ENCODE measurements at places on chromosomes 3 and 15. TPM values are rescaled to one million over a fixed set of nuclear protein-coding genes. Genes with fewer than 3 reads are reported as not detected.
A peak's percentile ranks its signal among the peaks of the same experiment; 100 is the strongest.

DNA sequence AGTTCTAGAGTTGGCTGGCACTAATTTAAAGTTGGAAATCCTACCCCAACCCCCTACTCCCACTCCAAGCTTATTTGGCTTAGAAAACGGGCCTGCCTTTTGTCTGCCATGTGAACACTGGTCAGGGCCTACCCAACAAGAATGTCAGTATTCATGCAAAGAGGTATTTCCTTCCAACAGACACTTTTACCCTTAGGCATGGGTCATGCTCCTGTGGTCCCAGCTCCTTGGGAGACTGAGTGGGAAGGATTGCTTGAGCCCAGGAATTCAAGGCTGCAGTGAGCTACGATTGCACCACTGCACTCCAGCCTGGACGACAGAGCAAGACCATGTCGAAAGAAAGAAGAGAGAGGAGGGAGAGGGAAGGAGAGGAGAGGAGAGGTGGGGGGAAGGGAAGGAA is 137.5 kb upstream of the LRTM1 start:
- DNase-seq = no peak

GRCh38 chr3:33882296-33882695 is 83.9 kb downstream of the PDCD6IP start:
- no peak for DNase-seq

Gene SNRPN
- total RNA-seq = 395 TPM

- no peak for DNase-seq
Measured at GRCh38 chr3:180390313-180390712, 211.7 kb upstream of the TTC14 start.

DNA sequence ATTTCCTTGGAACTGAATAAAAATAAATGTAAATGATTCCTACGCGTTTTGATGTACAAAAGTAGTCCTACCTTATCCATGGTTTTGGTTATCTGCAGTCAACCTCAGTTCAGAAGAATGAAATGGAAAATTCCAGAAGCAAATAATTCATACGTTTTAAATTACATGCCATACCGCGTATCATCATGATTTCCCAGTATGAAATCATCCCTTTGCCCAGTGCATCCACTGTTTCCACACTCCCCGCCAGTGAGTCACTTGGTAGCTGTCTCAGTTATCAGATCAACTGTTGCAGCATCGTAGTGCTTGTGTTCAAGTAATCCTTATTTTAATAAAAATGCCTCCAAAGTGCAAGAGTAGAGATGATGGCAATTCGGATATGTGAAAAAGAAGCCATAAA is 9.1 kb upstream of the MFSD1 start:
- DNase-seq = no peak

DNA sequence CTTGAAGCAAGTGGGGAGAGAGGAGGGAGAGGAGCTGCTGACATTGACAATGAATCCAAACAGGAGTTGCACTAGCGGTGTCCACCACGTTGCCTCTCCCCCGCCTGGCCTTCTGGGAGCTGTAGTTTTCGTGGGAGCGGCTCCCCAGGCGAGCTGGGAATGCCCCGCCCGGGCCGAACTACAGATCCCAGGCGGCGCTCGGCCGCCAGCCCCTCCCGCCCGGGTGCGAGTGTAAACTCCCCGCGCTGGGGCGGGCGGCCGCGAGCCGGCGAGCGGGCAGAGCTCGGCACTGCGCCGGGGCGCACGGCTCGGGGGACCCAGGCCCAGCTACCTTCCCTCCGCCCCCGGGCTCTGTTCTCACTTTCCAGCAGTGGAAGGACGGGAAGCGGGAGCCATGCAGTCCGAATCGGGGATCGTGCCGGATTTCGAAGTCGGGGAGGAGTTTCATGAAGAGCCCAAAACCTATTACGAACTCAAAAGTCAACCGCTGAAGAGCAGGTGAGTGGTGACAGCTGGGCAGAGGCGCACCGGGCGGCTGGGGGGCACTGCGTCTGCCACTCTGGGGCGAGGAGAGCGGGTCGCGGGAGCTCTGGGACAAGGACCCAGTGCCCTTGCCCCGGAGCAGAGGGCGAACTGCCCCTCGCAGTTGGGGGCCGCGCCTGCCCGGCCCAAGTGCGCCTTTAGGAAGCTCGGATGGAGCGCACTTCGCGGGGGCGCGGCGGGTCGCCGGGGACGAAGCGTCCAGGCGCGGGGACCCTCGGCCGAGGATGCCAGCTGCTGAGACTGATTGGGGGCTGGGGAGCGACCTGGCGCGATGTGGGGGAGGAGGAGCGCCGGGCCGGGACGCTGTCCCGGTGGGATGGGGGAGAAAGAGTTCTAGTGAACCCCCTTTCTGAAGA is at the start of gene MITF:
TSS of gene MITF (plus strand) at position 261 of the 899 bp plus-strand sequence. CDS start at position 395, 134 bp downstream.
- DNase-seq = peak; percentile 97

GRCh38 chr15:81330366-81331090 is 6.6 kb upstream of the STARD5 start:
- DNase-seq = no peak

GRCh38 chr15:64521726-64522164 is 61.4 kb downstream of the ZNF609 start:
- DNase-seq = peak; percentile 61

DNA sequence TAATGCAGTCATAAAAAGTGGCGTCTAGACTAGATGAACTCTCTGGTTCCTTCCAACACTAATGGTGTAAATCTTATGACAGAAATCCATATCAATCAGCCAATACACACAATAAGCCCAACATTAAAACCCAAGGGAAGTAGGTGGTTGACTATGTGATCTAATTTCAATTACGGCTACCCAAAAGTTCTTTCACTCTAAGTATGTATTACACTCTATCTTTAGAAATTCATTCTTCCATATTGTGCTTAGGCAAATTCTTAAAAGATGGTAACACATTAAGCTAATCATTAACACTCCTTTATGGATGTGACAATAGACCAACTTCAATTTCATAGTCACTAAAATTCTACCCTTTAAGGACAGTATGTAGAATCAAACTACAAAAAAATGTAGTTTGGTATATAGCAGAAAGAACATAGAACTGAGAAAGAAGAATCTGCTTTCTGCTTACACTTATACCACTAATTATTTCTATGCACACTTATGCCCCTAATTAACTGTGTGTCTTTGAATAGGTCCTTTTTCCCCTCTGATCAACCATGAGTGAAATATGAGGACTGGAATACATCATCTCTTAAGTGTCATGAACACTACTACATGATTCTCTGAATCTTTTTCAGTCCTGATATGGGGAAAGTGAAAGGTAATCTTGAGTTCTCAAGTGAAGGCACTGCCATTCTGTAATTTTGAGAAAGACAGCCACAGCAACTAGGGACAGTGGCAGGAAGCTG is 557.6 kb downstream of the IGSF11 start:
- DNase-seq = no peak

Gene CCR8
- total RNA-seq = not detected

Gene CD96
- total RNA-seq = 0.32 TPM

DNA sequence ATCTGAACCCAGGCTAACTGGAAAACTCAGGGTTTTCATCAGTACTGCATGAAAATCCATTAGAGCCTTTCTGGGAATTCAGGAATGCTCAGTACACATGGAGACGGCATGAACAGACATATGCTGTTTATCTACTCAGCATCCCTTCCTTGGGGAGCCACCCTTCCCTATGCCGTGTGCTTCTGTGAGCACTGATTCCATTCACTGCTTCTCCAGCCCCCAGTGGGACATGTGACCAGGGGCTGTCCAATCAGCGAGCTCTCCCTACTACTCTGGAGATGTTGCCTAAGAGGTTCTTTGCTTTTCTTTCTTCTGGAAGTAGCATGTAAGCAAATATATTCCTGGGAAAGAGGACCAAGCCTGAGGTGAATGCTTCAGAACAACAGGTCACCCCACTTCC is 5.6 kb upstream of the PCOLCE2 start:
- no peak for DNase-seq

GRCh38 chr15:68497206-68497910 is 65.4 kb upstream of the ITGA11 start:
- DNase-seq = no peak

DNA sequence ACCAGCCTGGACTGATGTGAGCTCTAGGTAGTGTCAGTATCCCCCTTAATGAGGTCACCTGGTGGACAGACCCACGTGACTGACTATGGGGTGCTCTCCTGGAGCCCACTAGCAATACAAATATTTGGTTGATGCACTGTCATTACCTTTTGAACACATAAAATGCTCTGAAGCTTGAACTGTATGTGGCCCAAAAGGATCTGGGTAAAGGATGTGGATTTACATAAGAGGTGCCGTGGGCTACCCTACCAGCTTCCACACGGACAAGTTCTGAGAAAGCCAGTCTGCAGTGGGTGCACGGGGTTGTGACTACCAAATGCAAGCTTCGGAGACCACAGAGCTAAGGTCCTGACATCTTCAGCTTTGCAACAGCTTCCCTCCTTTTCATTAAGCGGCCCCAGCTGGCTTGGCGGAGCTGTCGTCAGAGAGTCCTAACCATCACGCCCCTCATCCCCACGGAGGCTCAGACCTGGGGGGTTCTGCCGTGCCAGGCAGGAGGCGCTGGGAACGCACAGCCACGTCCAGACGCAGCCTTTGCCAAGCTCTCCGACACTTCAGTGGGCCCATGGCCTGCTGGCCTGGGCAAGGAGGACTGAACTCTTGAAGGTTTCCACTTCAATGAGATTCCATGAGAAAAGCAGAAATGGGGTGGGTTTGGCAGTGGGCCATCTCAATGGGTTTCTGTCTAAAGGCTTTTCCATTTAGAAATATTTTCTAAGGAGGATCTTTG is 228.3 kb downstream of the ADAMTS17 start:
- peak; percentile 65 for DNase-seq

DNA sequence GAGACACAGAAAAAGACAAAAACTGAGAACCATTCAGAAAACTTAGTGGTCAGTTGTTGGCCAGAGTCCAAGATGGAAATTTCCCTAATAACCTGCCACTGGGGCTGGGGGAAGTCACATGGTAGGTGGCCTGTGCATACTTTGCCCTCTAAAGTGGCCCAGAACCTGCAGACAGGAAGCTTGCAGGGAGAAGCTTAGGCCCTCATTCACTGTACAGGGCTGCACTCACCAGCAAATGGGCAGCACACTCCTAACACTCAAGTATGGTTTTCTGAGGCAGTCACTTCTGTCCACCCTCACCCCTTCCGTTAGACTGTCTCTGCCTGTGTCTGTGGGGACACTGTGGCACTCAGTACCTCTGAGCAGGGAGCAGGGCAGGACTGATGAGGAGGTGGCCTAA is 14.5 kb upstream of the RNU6-1 start:
- DNase-seq = no peak

DNA sequence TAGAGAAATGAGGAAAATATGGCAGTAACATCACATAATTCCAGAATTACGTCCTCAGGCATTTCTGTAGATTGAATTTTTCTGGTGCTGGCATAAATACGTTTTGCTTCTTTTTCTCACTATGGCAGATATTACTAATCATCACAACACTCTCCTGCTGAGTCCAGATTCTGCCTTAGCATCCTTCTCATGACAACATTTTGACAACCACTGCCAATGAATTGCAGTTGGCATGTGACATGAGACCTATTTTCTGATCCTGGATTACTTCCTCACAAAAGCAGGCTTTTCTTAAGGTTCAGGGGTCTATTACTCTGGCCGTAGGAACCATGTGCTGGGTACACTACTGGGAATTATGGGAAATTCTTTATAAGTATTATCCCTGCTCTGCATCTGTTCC is 22.5 kb upstream of the ARL6 start:
- DNase-seq = no peak

- no peak for DNase-seq
Measured at GRCh38 chr3:119636891-119637611, 23.3 kb downstream of the POPDC2 start.

DNA sequence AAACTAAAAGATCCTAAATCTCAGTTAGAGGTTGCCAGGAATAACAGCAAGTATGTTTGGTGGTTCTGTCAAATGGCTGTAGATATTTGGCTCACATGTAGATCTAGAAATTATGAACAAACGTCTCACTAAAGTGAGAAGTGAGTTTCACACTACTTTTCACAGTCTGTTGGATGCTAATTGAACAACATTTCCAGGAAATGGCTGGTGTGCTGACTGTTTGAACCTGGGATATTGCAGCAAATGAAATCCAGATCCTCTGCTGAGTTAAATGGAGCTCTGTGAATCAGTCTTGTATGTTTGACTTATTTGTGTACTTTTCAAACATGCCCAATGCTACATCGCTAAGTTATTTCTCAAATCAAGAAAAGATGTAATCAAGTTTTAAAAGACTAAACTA is 21.3 kb upstream of the RSL24D1 start:
- DNase-seq = no peak

DNA sequence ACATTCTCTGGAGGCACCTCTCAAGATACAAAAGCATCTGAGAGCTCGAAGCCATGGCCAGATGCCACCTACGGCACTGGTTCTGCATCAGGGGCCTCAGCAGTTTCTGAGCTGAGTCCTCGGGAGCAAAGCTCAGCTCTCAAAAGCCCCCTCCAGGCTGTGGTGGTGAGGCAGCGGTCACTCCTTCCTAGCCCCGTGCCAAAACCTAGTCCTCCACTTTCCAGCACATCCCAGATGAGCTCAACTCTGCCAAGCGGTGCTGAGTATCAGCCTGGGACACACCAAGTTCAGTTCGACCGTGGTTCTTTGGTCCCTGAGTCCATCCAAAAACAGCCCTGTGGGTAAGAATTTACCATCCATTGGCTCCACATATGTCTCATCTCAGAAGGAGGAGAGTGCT is 79.3 kb upstream of the STT3B start:
- no peak for DNase-seq

DNA sequence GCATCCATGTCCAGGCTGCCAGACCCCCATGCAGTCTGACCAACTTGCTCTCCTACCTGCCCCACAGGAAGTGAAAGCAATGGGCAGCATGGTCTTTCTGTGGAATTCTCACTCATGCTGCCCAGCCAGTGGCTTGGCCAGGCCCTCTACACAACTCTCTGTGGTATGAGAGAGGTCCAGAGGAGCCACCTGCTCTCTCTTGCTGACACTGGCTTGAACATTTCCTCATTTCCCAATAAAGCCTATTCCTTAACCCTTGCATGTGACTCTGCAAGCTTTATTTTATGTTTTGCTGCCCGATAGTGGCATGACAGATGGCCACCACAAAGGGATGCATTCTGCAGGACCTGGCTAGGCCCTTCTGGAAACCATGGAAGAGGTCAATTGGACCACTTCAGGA is 53.8 kb downstream of the CCR1 start:
- DNase-seq = no peak

- no peak for DNase-seq
Measured at GRCh38 chr15:36798366-36798765, 218.9 kb downstream of the CDIN1 start.

GRCh38 chr3:170565495-170565894 is 20.4 kb downstream of the SLC7A14 start:
- no peak for DNase-seq

Gene CCDC54
- not detected for total RNA-seq

GRCh38 chr3:106930086-106930485 is 447.2 kb upstream of the CCDC54 start:
- DNase-seq = no peak

DNA sequence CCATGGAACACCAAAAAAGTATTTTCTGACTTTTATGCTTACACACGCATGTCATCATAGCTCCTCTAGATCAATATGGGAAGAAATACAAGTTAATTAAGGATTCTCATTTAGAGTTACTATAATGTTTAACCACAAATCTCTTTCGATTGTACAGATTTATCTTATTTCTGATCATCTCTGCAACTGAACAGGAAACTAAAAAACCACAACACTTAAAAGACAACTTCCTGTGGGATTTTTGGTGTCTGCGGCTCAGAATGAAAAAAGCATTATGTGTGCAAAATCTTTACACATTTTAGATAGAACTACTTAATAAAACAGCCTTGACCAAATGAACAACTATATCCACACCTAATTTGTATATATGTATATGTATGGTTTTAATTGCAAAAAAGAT is 3.0 kb upstream of the TJP1 start:
- no peak for DNase-seq

Gene HAPLN3
- 2.0 TPM for total RNA-seq

GRCh38 chr15:55526559-55527036 is 18.6 kb upstream of the DNAAF4 start:
- DNase-seq = no peak

- DNase-seq = peak; percentile 84
Measured at GRCh38 chr15:79811406-79812405, 85.1 kb downstream of the MTHFS start.
